ENCODE measurements at places on chromosomes 13 and 19.
A peak's percentile ranks its signal among the peaks of the same experiment; 100 is the strongest.

- no peak for DNase-seq
These were observed 33.7 kb upstream of the OLFM4 start for GRCh38 chr13:52994865-52995264.

GRCh38 chr13:86729206-86729605 is 930.0 kb upstream of the SLITRK6 start:
- DNase-seq = no peak

- no peak for DNase-seq
These were observed 18.3 kb downstream of the ZIC5 start for GRCh38 chr13:99953138-99953755.

GRCh38 chr13:69571606-69572323 is 535.9 kb upstream of the ATXN8OS start:
- no peak for DNase-seq

- no peak for DNase-seq
These were observed 233.4 kb upstream of the SPRY2 start for GRCh38 chr13:80574113-80574850.

GRCh38 chr13:44045180-44045562 is 165.5 kb downstream of the LACC1 start:
- DNase-seq = no peak

DNA sequence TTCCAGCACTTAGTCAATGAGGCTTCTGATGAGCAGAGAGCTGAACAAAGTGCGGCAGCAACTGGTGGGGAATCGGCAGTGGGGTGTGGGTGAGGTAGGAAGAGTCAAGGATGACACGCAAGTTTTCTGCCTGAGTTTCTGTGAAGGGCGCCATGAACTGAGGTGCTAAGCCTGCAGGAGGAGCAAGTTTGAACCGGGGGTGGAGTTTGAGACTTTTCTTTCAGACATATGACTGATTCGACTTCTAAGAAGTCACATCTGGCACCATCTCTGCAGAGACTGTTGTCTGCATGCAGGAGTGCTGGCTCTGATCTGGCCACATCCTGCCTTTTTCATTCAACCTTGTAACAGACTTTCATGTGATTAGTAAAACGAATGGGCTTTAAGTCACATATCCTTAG is 14.8 kb upstream of the GPI start:
- peak; percentile 61 for DNase-seq

- no peak for DNase-seq
These were observed 2.9 kb downstream of the ANKRD27 start for GRCh38 chr19:32671883-32672593.

DNA sequence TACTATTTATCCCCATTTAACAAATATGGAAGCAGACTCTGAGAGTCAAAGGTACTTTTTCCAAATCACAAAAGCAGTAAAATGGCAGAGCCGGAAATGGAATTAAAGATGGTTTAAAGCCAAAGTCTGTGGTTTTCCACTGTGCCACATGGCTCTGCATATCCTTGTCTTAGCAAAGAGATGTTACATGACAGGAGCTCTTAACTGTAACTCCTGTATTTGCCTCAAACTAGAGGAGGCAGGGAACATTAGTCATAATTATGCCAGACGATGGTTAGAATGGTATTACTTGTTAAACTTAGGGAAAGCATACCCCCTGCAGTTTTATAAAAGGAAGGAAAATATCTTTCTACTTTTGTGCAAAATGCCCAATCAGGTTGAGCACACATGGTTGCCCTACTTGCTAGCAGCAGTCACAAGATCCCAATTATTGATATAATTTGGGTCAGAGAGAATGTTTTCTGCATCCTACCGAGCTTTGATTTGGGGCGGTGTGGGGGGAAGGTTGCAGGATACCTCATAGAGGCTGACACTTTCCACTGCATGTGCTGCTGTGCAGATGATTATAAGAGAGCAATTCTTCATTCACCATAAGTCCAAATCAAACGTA is 42.0 kb upstream of the MAB21L1 start:
- DNase-seq = no peak

DNA sequence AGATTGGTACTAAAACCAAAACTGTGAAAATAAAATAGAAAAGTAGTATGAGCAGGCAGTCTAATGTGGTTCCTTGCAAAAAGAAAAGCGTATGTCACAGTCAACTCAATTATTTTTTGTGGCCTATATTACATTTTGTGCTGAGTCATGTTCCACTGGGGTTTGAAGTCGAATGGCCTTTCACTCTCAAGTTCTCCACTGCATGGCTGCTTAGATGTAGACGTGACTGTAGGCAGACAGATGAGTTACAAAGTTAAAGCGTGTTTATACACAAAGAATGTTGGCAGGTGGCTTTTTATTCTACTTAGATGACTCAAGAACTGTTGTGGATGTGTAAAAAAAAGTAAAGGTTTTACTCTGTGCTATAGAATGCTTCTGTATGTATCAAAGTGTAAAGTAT is 133.9 kb downstream of the SLITRK6 start:
- no peak for DNase-seq

- DNase-seq = no peak
These were observed 11.8 kb downstream of the PTPRH start for GRCh38 chr19:55197528-55197927.

- no peak for DNase-seq
These were observed 17.4 kb downstream of the PPFIA3 start for GRCh38 chr19:49136771-49137171.
